T-cell (primary cell): ENCODE measurements at places on chromosomes 2 and 18. TPM values are rescaled to one million over a fixed set of nuclear protein-coding genes. Genes with fewer than 3 reads are reported as not detected.

The CDK5R2 gene
- total RNA-seq: not detected

DNA sequence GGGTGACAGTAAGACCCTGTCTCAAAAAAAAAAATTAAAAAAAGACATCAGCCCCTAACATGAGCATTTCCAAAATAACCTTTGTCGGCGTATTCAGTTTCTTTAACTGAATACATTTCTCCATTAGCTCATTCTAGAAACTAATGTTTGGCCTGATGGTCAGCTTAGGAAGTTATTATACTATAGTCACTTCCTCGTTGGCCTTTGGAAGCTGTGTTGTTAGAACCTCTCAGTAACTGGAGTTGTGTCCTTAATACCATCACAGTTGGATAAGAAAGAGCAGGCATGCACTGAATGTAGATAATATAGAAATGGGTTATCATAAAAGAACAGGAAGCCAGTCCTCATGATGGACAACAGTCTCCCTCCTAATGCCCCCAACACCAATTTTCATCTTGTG, 112.8 kb downstream of the ANTXR1 start:
- DNase-seq: no peak

DNA sequence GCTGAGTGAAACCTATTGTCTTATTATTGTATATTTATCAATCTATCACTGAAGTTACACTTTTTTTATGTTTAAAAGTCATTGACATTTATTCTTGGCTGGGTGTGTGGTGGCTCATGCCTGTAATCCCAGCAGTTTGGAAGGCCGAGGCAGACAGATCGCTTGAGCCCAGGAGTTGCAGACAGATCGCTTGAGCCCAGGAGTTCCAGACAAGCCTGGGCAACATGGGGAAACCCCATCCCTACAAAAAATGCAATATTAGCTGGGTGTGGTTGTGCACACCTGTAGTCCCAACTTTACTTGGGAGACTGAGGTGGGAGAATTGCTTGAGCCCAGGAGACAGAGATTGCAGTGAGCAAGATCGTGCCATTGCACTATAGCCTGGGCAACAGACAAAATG, 97.8 kb downstream of the EPC2 start:
- DNase-seq: no peak

GRCh38 chr2:168705534-168706470, 96.6 kb upstream of the NOSTRIN start:
- no peak for DNase-seq

DNA sequence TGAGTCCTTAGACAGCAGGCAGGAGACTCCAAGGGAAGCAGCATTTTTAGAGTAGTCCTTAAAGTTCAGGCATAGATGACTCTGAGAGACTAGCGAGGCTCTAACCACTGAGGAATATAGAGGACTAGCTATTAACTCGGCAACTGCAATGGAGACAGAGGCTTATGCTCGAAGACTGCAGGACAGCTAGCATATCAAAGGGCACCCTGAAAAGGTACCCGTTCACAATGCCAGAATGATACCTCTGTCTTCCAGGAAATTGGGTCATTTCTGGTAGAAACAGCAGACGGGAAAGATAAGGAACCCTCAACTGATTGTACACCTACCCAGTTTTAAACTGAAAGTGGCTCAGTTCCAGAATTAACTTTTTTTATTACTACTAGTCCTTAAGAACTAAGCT, 1204.0 kb upstream of the ZEB2 start:
- DNase-seq: no peak

GRCh38 chr2:150528861-150529801, 41.7 kb upstream of the RND3 start:
- DNase-seq: no peak

The LIMS2 gene
- 14.5 TPM for total RNA-seq

DNA sequence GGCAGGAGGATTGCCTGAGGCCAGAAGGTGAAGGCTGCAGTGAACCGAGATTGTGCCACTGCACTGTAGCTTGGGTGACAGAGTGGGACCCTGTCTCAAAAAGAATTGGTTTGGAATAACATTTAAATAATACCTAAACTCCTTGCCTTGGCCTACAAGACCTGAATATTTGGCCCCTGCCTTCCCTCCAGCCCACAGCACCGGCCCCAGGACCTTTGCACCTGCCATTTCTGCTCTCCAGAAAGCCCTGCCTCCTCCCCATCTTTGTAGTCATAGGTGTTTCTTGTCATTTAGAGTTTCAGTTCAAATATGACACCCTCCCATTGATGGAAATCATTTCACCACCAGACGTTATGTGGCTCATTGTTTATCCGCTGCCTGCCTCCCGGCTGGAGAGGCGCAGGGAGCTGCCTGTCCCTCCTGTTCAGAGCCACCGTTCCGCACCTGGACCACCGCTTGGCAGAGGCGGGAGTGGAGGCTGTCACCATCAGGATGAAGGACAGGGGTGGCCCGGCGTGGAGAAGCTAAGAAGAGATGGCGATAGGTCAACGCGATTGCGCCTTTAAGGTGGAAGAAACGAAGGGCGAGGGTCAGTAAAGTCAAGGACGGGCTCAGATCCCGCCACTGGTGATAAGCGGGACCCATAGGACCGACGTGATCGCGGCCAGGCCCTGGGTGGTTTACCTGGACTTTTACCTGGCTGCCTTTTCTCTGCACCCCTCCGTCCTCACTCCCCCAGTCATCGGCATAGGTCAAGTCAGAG, 638 bp upstream of the LPIN1 start:
- DNase-seq: no peak

DNA sequence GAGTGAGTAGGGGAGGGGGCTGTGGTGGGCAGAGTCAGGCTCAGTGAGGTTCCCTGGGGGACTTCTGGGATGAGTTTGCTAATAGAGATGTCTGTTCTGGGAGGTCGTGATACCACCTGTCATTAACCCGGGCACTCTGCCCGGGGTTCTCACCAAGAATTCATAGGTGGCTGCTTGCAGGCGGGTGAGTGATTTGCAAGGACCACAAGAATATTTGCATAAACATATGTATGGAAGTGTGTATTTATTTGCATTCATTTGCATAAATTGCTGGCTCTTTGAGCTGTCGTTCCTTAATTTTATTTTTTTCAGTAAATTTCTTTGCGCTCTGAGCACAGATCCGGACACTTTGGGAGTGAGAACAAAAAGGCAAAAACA, 260.0 kb downstream of the ATAD2B start:
- DNase-seq: no peak

DNA sequence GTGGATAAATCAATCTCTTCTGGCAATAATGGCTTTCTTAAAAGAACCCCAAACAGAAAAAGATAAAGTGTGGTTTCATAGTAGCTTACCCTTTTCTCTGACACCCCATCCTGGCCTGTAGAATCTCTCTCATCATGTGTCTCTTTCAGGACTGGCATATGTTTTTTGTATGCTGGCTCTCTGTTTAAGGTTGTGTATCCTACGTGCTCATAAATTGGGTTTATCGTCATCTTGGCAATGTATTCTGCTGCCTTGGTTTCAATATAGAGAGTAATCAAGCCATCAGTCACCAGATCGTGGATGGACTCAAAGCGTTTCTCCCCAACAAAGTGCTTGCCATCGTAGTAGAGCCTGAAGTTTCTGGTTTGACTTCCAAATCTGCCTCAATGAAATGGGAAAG, 113.5 kb upstream of the CHRNA1 start:
- no peak for DNase-seq

DNA sequence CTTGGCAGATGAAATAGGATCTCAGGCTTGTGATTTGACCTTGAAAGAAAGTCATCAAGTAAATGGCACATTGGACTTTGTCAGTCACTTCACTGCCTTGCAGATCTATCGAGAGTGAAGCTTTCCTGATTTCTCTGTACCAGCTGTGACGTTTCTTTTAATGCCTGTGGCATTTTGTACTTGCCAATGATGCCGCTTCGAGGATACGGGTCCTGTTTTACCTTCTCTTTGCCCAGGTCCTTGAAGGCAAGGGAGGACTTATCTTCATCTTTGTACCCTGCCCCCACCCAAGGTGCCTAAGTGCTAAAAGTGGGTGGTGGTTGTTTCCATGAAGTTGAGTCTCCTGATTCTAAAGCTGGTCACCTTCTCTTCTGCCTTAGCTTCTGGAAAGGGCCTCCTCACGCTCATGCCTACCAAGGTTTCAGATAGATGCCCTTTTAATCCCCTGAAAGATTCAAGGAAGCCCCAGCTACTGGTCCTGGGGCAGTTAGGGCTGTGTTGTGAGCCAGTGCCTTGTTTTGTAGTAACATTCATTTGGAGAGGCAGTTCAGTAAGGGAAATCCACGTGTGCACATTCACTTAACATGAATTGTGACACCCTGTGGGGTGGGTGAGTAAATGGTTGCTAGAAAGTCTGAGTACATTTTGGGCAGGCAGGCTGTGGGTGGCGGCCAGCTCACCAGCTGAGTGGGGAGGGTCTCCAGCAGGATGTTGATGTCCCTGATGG, 6.1 kb downstream of the LBH start:
- DNase-seq: no peak

The GPR39 gene
- total RNA-seq: not detected

The CTAGE1 gene
- total RNA-seq: not detected

The B4GALT6 gene
- 0.25 TPM for total RNA-seq

DNA sequence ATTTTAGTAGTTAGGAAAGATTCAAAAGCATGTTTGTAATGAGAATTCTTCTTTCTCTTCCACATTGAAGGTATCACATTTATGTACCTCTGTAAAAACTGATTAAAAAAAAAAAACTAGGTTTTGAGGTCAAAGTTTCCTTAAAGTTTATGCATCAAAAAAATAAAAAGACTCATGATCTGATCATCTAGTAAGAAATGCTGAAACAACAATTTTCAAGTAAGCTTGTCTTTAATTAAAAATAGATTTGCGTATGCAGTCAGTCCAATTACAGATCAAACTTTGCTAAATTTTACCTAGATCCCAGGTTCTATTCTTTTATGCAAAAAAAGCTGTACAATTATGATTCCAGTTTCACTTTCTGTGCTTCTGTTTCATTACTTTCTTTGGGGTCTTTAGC, 409.0 kb downstream of the XIRP2 start:
- no peak for DNase-seq

The C2orf80 gene
- total RNA-seq: not detected

DNA sequence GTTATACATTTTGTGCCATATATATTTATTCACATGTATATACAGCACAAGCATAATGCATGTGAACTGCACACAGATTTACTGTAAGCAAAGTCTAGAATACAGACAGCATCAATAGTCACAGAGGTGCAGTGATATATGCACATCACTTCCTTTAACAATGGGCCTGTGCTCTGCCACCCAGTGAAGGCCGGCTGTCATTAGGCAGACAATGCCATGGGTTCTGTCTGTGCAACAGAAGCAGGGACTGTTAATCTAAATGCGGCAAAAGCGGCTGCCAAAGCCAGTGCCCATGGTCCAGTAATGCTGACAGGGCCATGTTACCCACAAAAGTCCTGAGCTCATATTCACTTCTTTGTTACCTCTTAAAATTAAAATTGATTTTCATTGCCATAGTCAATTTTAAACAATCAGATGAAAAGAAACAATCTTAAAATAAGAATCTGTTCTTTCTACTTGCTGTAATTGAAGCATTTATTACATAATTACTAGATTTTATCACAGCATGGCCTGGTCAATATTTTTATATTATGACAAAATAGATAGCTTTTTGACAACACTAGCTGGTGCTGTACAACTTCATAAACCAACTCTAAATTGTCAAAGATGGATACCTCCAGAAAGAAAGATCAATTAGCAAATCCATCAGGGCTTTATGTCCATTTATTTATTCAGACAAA, 232.0 kb downstream of the STK39 start:
- no peak for DNase-seq

- DNase-seq: no peak
Measured at GRCh38 chr2:42755191-42755880, 8.6 kb downstream of the OXER1 start.

DNA sequence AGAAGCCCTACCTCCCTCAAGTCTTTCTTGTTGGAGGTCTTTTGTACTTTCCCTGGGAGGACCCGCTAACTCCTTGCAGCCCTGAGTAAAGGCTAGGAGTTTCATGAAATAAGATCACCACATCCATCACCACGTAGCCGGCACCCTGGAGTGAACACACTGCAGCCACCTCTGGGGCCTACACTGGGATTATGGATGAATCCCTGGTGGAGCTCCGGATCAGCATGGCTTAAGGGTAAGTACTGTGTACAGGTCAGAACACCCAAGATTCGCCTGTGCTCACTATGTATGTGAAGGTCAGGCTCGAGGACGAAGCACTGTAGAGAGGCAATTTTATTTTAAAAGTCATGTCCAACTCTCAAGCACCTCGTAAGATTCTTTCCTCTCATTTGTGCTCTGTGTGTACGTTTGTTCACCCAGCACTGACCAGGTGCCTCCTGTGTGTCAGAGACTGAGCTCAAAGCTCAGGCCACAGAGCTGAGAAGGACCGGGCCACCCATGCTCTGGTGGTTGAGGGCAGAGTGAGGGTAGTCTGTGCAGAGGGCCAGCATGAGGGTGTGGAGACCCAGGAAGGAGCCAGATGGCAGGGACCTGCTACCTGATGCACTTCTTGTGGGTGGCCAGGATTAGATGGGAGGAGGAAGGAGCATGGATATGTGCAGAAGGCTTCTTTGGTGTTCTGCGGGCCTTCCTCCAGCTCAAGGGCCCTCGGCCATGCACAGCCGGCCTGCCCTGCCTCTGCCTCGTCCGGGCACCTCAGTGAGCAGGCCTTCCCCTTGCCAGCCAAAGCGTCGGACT, 66.7 kb upstream of the TFCP2L1 start:
- DNase-seq: no peak

- DNase-seq: no peak
Measured at GRCh38 chr18:9695605-9696004, 12.5 kb upstream of the RAB31 start.

DNA sequence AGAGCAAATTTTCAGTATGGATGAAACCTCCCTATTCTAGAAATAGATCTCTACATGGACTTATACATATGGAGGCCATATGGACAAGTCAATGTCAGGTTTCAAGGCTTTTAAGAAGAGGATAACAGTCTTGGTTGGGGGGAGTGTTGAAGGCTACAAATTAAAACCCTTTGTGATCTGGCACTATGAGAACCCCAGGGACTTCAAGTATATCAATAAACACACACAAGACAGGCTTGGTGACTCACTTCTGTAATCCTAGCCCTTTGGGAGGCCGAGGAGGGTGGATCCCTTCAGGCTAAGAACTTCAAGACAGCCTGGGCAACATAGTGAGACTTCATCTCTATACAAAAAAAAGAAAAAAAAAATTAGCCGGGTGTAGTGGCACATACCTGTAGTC, 127.2 kb upstream of the SP5 start:
- DNase-seq: no peak

DNA sequence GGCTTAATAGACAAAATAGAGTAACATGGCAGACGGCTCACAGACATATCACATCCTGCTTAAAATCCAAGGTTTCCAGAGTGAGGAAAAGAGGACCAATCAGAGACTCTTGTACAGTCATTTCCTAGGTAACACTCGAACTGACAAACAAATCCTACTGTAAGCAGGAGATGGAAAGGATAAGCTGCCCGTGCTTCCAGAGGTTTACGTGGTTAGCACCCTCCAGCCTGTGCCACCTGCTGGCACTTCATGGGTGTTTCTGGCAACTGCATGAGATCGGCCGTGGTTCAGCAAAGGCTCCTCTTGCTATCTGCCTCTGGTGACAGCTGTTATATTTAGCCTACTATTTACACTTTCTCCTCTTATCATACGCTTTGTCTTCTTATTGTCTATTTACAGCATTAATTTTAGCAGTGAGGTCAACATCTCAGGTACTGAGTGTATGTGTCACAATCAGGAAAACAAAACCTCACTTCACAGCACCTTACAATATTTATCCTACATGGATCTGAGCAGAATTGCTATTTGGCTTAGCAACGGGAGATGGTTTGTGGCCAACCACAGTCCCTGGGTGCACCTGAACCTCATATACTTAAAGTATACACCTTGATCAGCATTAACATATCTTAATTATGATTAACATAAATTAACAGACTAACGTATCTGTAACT, 226.9 kb downstream of the TMEM163 start:
- DNase-seq: no peak

The TCF7L1 gene
- total RNA-seq: not detected

The ST8SIA3 gene
- not detected for total RNA-seq

The POTEI gene
- not detected for total RNA-seq
